Cardiac fibroblast (primary cell): ENCODE measurements at places on chromosomes 7 and 10.

DNA sequence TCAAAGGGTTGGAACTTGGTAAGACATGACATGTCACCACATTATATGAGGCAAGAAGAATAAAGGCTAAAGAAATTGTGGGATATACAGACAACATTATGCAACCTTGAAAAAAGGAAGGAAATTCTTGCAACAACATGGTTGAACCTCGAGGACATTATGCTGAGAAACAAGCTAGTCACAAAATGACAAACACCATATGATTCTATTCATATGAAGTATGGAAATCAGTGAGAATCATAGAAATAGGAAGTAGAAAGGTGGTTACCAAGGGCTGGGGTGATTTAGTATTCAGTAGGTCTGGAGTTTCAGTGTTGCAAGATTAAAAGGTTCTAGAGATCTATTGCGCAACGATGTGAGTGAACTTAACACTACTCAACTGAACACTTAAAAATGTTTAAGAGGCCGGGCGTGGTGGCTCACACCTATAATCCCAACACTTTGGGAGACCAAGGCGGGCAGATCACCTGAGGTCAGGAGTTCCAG is 126.9 kb upstream of the TBX20 start:
- DNase-seq: no peak

GRCh38 chr7:421136-421991 is 98.3 kb downstream of the PDGFA start:
- DNase-seq: no peak

DNA sequence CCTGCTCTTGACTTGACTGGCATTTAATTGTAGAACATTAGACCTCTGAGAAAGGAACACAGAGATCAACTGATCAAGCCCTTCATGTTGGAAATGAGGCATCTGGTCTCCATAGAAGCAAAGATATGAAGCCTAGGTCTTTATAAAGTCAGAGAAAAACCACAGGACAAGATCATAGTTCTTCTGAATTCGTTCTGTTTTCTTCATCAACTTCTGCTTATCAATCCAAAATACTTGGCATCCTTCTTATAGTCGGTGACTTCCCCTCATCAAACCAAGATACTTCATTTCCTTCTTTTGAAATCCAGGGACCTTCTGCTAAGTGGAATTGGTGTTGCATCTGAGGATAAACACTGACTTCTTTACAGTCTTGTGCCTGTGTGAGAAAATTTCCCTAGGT is 77.1 kb upstream of the PRKCQ start:
- DNase-seq: no peak

- DNase-seq: no peak
Observed at GRCh38 chr10:48247680-48248079, 26.8 kb downstream of the FRMPD2 start.

- DNase-seq: peak; percentile 87
Observed at GRCh38 chr7:5177060-5177459, 13.0 kb upstream of the WIPI2 start.

GRCh38 chr7:780516-780915 is 51.8 kb upstream of the SUN1 start:
- DNase-seq: no peak

DNA sequence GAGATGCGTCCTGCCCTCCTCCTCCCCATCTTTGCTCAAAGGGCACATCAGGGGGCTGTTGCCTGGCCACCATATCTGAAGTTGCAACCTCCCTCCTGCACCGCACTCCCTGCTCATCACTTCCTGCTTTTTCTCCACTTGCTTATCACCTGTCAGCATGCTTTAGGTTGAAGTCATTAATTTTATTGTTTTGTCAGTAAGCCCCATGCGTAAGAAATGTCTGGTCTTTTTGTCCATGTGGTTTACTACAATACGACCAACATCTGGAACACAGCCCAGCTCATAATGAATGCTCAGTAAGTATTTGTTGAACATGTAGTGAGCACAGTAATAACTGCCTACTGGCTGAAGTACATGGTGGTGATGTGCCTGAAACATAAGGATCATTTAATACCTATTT is 71.6 kb upstream of the GJD4 start:
- DNase-seq: peak; percentile 62
